ENCODE measurements at places on chromosomes 13 and 19. TPM values are rescaled to one million over a fixed set of nuclear protein-coding genes. Genes with fewer than 3 reads are reported as not detected.

The TMPRSS9 gene
- total RNA-seq: not detected

The SIGLEC9 gene
- 24.8 TPM for total RNA-seq

The RETN gene
- 21.1 TPM for total RNA-seq

The AMH gene
- total RNA-seq: 1.9 TPM

The MEDAG gene
- total RNA-seq: 7.2 TPM

The NLRP12 gene
- total RNA-seq: 6.8 TPM

The ERICH6B gene
- total RNA-seq: not detected

The GSX1 gene
- not detected for total RNA-seq

The CYP2A7 gene
- 0.68 TPM for total RNA-seq

The LSM14A gene
- total RNA-seq: 109 TPM

DNA sequence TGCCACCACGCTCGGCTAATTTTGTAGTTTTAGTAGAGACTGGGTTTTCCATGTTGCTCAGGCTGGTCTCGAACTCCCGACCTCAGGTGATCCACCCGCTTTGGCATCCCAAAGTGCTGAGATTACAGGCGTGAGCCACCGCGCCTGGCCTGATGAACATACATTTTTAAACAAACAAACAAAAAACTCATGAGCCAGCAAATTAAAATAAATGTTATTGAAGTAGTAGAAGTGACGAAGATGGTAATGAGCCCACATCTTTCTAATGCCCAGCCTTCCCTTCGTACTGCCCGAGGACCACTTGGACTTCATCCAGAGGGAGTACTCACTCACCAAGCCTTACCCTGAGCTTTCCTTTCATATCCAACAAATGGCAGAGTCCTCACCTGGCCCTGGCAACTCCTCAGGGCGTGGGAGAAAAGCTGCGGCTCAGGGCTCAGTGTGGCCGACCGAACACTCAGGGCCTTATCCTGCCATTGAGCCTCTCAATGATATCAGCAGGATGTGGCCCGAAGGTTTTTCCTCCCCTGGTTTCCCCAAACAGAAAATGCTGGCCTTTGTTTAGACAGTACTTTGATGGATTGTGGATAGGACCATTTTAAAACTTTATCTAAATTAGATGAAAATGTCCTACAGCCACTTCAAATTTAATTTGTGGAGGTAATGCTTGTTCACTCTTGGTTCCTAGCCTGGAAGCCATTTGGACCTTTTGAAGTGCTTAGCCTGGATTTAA lies 22.8 kb upstream of the ABCC4 start:
- DNase-seq: no peak

GRCh38 chr19:23145617-23146415 lies 29.0 kb downstream of the ZNF730 start:
- no peak for DNase-seq

DNA sequence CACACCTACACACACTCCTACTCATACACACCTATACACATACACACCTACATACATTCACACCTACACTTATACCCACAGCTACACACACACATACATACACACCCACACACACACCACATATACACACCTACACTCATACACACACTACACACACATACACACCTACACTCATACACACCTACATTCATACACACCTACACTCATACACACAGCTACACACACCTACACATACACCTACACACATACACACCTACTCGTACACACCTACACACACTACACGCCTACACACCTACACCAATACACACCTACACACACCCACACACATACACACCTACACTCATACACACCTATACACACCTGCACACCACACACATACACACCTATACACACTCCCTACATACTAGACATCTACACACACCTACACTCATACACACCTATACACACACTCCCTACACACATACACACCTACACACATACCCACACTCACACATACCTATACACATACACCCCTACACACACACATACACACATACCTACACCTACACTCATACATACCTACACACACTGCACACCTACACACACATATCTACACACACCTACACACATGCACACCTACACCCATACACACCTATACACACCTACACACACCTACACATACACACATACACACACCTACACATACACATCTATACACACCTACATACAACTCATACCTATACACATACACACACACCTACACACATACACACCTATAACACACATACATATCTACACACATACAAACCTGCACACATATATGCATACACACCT lies 285.2 kb upstream of the MAB21L1 start:
- no peak for DNase-seq

DNA sequence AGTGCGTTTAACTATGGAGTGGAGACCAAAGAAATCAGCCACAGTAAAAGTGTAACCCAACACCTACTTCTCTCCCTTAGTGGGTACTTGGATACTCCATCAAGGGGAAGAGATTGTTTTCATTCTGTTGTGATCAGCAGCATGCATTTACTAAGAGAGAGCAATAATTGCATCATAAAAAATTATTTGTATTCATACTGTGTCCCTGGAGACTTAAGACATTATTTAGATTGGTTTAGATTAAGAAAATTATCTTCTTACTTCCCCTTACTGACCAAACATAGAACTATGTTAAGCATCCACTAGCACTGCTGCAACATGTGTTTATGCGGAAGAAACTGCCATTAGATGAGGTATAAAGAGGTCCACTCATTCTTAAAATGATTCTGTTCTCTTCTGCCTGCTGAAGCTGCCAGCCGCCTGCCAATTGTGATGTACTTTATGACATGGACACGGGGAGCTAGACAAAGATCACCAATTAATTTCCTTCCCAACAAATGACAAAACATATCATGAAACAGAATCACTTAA lies 738.5 kb downstream of the DIAPH3 start:
- no peak for DNase-seq

DNA sequence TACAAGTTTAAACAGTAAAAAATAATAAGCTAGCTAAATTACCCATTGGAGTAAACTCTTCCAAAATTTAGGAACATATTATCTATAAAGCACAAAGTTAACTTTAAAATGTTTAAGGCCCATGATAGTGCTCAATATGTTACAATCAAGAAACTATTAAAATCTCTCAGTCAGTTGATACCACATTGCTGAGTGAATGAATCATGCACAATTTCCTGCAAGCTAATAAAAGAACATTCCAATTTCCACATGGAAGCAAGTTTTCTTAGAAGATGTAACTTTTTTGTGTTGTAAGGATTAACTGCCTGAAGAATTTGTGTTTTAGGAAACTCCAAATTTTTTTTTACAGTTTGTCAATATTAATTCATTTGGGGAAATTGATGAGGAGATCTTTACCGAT lies 666.6 kb downstream of the SLITRK1 start:
- no peak for DNase-seq

GRCh38 chr19:19427944-19428343 lies 22.5 kb downstream of the GATAD2A start:
- no peak for DNase-seq

DNA sequence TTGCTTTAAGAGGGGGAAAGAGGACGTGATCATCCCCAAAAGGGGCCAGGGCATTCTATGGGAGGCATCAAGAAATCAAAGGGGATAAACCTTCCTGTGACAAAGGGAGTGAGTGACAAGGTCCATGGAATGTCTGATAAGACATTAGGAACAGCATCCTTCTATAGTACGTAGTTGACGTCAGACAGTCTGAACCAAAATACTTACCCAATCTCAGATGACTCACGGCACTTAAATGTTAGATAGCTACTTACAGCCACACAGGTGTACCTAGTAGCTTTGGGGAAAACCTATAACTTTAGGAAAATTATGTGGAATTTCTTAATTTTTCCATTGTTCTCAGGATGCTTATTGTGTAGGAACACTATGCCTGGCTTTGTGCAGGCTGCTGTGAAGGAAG lies 4.9 kb downstream of the LGALS16 start:
- no peak for DNase-seq

DNA sequence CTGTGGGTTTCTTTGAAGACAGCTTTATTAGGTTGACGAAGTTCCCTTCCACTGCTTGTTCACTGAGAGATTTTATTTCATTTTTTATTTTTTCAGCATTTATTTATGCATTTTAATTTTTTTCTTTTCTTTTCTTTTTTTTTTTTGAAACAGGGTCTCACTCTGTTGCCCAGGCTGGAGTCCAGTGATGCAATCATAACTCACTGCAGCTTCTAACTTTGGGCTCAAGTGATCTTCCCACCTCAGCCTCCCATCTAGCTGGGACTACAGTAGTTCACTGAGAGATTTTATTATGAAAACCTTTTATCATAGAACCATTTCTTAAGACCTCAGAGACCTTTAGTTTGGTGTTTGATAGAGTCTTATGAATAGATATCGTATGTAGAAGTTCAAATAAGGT lies 10.3 kb upstream of the ZNF177 start:
- no peak for DNase-seq

- DNase-seq: peak; percentile 79
Measured at GRCh38 chr19:42201489-42202289, 15.8 kb downstream of the DEDD2 start.

- DNase-seq: no peak
Measured at GRCh38 chr13:29105779-29106178, 285.6 kb downstream of the MTUS2 start.

DNA sequence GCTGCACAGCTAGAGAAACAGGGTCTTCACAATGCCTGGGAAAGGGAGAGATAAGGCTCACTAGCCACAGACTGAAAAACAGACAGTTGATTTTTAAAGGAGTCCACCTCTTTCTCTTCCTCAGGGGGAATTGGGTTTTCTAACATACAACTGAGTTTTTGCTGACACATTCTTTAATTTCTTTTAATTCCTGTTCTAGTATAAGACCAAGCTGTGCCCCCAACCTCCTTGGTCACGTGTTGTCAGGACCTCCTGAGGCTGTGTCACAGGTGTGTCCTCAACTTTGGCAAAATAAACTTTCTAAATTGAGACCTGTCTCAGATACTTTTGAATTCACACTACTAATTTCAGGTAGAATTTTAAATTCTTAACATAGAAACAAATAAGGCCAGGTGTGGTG lies 12.1 kb upstream of the ZNF492 start:
- DNase-seq: no peak

- DNase-seq: no peak
Measured at GRCh38 chr19:13993590-13994300, 12.4 kb downstream of the RFX1 start.

DNA sequence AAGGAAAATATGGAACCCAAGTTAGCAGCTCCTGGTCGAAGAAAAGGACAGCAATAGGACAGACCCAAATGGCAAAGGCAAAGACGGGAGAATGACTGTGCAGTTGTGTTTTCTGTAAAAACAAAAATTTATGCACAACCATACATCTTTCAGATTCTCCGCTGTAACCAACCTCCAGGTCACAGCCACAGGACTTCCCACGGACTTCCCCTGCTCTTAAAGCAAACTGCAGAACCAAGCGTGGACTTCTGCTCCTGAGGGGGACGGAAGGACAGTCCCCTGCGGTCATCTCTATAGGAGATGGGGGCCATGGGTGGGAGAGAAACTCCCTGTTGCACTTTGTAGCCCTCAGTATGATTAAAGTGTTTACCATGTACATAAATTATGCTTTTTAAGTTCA lies 2.5 kb downstream of the GRTP1 start:
- no peak for DNase-seq

GRCh38 chr13:31904941-31905824 lies 126.4 kb upstream of the FRY start:
- no peak for DNase-seq

GRCh38 chr13:103324641-103325040 lies 258.4 kb upstream of the SLC10A2 start:
- DNase-seq: no peak

DNA sequence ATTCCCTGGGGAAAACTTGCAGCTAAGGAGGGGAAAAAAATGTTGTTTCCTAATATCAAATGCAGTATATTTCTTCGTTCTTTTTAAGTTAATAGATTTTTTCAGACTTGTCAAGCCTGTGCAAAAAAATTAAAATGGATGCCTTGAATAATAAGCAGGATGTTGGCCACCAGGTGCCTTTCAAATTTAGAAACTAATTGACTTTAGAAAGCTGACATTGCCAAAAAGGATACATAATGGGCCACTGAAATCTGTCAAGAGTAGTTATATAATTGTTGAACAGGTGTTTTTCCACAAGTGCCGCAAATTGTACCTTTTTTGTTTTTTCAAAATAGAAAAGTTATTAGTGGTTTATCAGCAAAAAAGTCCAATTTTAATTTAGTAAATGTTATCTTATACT lies 33.6 kb downstream of the TNFSF11 start:
- no peak for DNase-seq

GRCh38 chr19:23263870-23264590 lies 13.8 kb upstream of the ZNF724 start:
- no peak for DNase-seq

DNA sequence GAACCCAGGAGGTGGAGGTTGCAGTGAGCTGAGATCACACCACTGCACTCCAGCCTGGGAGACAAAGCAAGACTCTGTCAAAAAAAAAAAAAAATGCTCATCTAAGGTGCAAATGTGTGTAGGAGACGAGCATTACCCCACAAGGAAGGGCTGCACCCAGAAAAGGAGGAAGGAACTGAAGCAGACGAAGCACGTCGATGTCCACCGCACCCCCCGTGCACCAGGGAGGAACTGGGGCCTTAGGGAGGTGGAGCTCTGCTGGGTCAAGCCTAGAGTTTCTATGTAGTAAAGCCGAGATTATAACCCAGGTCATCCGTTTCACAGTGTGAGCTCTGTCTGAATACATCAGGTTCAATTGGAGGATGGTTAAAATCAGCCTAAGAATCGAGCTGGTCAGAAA lies 1.1 kb downstream of the VSTM1 start:
- DNase-seq: peak; percentile 82

GRCh38 chr19:3131168-3131567 lies 4.7 kb upstream of the GNA15 start:
- no peak for DNase-seq

DNA sequence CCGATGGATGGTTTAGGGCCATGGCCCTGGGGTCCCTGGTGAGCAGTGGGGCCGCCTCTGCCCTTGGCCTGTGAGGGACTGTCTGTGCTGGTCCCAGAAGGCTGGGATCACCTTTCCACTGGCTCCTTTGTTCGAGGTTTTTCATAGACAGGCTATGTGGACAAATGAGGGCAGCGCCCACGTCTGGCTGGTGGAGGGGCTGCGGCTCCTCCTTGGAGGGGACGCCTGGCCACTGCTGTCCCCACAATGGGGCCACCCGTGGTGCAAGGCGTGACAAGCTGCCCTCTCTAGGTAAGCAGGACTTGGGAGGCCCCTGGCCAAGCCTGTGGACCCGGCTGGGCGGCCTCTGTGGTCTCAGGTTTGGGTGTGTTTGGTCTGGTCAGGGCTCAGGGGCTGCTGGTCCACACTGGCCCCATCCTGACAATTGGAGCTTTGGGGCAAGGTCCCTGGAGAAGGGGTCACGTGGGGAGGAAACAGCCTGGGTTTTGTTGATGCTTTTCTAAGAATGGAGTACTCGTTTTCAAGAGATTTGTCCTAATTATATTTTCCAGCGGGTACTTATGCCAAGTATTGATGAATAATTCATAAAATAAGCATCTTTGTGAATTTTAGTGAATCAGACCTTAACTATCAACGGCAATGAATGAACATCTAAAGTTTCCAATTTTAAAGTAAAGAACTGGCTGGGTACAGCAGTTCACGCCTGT lies 33.3 kb downstream of the MCF2L start:
- no peak for DNase-seq
